ENCODE measurements at places on chromosomes 5 and 9.

DNA sequence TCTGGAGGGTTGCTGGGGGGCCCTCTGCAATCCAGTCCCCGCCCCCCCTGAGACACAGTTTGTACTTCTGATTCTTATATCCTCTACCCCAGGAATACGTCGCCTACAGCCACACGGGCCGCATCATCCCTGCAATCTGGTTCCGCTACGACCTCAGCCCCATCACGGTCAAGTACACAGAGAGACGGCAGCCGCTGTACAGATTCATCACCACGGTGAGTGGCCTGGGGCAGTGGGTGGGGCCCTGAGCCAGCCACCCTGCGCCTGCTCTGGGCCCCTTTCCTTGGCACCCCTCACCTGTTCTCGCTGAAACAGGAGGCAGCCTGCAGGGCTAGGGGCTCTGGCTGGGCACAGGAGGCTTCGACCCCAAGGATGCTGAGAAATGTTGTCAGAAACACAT, 24.1 kb upstream of the RPL26L1 start:
- DNase-seq: no peak

GRCh38 chr9:116355153-116355921, 201.7 kb downstream of the PAPPA start:
- no peak for DNase-seq

GRCh38 chr5:167064198-167064776, 1227.2 kb upstream of the WWC1 start:
- peak; percentile 37 for DNase-seq

- no peak for DNase-seq
These were observed 30.6 kb downstream of the C9orf85 start for GRCh38 chr9:71941998-71942567.

- no peak for DNase-seq
These were observed 271.8 kb downstream of the NNT start for GRCh38 chr5:43874772-43875171.

GRCh38 chr5:75460942-75461610, 50.4 kb downstream of the CERT1 start:
- no peak for DNase-seq

- DNase-seq: no peak
These were observed 17.0 kb upstream of the CRB2 start for GRCh38 chr9:123338710-123339665.

- DNase-seq: no peak
These were observed 71.9 kb upstream of the LARP1 start for GRCh38 chr5:154683101-154683880.

GRCh38 chr5:90854169-90854568, 295.6 kb downstream of the ADGRV1 start:
- no peak for DNase-seq

DNA sequence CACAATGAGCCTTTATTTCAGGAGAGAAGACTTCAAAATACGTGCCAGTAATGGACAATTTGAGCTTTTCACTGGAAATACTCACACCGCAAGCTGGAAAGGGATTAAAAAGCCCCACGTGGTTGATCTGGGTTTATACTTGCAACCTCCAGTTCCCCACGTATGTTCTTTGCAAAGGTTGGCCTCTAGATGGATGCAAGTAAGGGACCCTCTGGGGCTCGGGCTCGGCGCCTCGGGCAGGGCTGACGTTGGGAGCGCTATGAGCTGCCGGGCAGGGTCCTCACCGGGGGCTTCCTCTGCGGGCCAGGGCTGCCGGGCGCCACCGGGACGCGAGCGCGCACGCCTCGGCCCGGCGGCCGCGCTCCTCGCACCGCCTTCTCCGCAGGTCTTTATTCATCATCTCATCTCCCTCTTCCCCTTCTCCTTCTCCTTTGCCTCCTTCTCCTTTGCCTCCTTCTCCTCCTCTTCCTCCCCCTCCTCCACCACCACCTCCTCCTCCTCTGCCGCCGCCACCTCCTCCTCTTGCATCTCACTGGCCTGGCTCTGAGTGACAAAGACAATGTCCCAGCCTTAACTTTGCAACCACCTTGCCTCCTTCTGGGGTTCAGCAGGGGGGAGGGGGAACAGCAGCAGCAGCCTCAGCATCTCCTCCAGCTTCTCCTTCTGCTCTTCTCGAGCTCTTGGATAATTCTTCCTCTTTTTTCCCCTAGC, 701 bp upstream of the ZNF462 start:
- peak; percentile 67 for DNase-seq

DNA sequence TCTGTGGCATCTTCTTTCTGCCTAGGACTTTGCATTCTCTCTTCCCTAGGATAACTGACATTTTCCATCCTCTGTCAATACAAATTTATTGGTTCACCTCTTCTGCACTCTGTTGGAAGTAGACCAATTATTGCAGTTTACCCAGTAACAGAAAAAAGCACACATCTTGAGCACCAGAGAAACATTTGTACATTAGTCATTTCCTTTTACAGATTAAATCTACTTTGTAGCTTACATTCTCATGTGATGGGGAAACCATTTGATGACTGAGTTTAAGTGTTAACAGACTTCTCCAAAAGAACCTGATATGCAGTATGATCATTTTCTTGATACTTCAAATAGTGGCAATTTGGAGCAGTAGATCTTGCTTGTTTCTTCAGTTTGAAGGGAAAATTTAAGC, 1098.8 kb downstream of the DTWD2 start:
- no peak for DNase-seq

DNA sequence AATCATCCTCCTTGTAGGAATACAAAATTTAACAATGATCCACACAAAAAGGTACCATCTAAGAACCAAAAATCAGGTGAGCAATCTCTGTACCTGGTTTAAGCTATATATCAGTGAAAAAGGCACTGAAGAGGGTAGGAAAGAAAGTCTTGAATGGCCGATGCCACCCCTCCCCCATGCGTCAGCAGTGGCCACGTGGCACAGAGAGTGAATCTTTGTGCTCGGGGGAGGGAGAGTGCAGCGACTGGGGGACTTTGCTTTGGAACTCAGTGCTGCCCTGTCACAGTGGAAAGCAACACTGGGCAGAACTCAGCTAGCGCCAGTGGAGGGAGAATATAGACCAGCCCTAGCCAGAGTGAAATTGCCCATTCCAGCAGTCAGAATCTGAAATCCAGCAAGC, 28.3 kb upstream of the PDE4D start:
- DNase-seq: no peak

GRCh38 chr5:143536364-143536763, 132.9 kb upstream of the NR3C1 start:
- no peak for DNase-seq

DNA sequence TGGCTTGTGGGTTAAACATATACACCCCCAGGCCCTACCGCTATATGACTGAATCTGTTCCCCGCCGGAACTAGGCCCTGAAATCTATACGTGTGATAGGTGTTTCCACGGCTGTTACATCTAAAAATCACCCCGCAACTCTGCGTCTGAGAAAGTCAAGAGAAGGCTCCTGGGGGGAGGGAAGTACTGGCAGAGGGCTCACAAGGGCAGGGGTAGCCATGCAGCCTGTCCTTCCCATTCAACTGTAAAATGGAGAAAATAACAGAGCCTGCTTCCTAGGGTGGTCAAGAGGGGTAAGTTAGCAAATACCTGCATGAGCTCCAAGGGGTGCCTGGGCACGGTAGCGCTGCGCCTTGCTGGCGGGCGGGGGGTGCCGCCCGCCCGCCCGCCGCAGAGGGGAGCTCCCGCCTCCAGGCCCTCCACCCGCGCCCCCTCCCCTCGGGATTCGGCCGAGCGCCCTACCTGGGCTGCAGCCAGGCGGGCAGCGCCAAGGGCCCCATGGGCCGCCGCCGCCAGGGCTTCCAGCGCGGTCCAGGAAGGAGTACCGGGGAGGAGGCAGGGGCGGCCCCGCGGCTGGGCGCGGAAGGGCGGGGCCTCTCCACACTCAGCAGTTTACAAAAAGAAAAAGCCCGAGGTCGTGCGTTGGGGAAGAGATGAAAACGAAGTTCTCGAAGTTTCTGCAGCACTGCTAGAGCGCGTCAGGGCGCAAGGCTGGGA, at the start of gene HACD4:
Gene HACD4, minus strand, starts transcription at position 550 of the 717 bp plus-strand sequence. Its CDS starts 50 bp downstream, at position 500.
- DNase-seq: no peak

DNA sequence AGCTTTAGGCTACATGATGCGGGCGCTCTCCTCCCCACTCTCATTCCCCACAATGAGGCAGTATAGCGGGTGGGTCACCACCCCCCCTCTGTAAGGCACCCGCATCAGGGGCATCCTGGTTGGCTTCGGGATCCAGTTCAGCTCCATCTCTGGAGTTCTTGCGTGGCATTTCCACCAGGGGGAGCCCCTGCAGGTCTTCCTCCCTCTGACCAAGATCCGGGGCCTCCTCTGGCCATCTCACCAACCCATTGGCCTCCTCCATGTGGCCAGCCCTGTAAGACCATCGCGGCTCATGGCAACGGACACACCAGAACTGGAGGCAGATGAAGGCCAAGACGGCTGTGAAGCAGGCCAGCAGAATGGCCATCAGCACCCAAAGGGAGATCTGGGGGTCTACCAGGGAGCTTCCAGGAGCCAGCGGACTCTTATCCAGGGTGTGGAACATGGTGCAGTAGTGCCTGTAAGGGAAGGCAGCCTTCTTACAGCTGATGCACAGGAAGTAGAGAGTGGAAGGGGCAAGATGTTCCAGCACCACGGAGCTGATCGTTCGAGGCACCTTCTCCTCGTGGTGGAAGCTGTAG, 77.0 kb downstream of the CYFIP2 start:
- peak; percentile 73 for DNase-seq

DNA sequence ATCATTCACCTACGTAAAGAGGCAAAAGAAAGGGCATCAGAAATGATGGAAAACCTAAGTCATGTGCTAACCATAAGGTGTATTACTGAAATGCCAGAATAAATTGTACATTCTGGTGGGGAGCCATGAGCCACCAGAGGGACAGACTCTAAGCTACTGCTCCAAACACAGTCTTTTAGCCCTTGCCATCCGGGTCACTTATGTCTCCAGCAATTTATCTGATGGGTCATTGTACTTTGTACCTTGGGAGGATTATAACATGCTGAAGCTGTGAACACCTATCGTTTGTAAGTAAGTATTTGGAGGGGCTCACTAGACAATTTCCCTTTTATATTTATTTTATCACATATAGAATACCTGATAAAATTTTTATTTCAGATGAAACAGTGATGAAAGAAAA, 495.1 kb downstream of the KIF4B start:
- DNase-seq: no peak

GRCh38 chr5:87007737-87008136, 259.9 kb upstream of the RASA1 start:
- DNase-seq: no peak

GRCh38 chr9:120864719-120865118, 12.3 kb downstream of the PHF19 start:
- no peak for DNase-seq

GRCh38 chr5:83069096-83069799, 7.9 kb downstream of the TMEM167A start:
- no peak for DNase-seq

DNA sequence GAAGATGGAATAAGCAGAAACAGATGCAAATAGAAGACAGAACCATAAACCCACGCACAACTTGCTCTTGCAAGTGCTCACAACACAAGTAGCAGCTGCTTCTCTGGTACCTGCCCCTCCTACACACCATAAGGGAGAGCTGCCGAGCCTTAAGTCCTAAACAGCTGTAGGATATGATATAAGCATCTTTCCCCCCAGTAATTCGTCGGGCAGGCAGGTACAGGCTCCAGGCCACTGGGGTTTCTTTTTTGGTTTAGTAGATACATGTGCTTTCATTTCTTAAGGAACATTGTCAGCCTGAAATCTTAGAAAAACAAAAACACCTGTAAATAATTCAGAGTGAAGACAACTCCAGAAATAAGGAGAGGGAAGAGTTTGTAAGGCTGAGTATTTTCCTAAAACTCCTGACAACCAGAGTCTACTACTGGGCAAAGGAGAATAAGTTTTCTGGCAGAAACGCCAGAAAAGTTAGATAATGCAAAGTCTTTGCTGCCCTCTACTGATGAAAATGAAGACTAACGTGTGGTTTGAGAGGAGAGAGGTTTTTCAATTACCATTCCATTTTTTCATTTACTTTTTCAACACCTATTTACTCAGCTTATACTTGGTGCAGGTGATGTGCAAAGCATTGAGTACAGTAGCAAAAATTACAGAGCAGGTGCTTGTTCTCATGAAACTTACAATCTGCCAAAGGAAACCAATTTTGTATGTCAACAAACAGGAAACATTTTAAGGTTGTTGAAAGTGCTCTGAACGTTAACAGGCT, 20.1 kb upstream of the TCERG1 start:
- DNase-seq: peak; percentile 61

- DNase-seq: peak; percentile 74
These were observed 120.5 kb upstream of the BOD1 start for GRCh38 chr5:173736923-173737412.

GRCh38 chr5:112616812-112617547, 120.7 kb upstream of the APC start:
- peak; percentile 53 for DNase-seq

GRCh38 chr5:8720506-8720905, 825.4 kb downstream of the SEMA5A start:
- DNase-seq: no peak

DNA sequence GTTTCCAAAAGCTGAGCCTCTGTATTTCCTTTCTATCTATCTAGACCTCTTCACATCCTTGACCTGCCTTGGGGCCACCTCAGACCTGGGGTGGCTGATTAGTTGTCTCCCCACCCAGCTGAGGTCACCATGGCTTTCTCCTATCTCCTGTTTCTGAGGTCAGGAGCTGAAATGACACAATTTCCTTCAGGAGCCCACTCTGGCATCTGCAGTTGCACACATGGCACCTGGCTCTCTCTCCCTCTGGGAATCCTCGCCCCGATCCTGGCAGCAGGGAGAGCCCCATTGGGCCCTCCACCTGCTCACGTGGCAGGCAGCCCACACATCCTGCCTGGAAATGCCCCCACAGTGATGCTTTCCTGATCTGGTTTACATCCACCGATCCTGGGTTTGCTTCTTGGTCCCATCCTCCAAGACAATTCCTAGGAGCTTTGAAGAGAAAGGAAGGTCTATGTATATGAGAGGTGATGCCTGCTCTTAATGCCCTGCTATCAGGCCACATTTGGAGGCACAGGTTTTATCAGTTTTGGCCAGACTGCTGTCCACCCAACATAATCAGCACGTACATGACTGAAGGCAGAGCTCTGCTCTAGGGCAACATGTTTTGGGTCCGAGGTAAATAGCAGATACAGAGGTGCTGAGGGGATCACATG, 53.7 kb downstream of the MARCHF3 start:
- peak; percentile 19 for DNase-seq

DNA sequence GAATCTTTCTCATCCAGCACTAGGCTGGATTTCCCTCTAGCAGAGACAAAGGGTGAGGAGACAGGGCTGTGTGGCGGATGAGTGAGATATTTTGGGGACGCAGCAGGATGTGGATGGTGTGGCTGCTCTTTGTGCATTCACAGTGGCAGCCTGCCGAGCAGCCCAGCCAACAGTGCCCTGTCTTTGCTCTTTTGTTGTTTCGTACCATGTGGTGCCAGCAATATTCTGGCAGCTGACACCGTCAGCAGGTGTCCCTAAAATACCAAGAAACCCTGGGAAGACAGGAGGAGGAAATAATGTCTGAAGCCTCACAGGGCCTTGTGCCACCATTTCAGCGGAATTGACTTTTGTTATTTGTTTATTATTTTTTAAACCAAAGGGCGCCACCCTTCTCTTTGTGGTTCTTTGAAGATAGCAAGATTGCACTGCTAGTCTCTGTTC, 141.4 kb downstream of the CCDC192 start:
- peak; percentile 26 for DNase-seq
